ENCODE measurements at places on chromosomes 13 and 19.

DNA sequence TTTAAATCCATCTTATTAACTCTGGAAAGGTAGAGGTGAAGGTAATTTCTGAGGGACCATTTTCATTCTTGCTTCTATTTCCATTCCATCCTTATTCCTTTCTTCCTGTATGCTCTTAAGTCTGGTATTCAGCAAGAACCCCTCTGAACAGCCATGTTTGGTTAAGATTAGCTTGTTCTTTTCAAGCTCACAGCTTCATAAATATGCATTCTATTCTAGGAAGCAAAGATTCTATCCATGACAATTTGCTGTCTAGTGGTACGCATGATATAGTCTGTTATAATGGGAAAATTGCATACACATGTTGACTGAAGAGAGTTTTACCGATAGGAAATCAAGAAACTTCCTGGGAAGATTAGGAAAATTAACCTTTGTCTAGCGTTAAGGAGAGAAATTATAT lies 218.7 kb downstream of the HS6ST3 start:
- no peak for DNase-seq

- DNase-seq, result no peak
Observed at GRCh38 chr13:22647156-22647850, 533.5 kb upstream of the SGCG start.

DNA sequence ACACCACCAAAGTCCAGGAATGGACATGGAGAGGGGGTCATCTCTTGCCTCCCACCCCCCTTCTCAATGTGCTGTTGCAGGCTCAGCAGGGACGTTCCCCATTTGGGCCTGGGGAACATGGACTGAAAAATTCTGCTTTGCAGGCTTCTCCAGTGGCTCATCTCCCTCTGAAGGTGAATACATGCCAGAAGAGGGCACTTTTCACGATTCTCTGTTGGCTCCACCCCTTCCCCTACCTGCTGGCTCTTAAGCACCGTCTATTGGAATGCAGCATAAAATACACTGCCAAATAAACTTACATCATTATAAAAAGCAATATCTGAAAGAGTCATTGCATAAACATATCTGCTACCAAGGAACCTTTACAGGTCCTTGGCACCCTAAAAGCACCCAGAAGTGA lies 35.7 kb downstream of the NHLRC3 start:
- DNase-seq, result no peak

DNA sequence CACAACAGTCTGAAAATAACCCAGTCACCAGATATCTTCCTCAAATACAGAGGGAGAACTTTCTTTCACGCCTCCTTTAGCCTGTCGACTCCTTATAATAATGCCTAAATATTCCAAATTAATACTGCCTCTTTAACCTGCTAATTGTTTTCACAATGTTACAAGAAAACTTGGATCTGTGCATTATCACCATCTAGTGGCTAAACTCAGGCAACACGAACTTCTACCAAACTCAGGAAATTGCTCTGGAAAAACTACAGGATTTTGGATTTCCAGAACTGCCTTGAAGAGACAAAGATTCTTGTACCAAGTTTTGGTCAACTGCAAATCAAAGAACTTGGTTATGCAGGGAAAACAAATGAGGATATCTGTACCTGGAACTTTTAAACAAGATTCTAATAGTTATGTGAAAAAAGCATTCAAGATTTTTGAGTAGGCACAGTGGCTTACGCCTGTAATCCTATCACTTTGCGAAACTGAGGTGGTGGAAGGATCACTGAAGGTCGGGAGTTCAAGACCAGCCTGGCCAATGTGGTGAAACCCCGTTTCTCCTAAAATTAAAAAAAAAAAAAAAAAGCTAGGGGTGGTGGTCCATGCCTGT lies 10.8 kb downstream of the CLN5 start:
- DNase-seq, result no peak

DNA sequence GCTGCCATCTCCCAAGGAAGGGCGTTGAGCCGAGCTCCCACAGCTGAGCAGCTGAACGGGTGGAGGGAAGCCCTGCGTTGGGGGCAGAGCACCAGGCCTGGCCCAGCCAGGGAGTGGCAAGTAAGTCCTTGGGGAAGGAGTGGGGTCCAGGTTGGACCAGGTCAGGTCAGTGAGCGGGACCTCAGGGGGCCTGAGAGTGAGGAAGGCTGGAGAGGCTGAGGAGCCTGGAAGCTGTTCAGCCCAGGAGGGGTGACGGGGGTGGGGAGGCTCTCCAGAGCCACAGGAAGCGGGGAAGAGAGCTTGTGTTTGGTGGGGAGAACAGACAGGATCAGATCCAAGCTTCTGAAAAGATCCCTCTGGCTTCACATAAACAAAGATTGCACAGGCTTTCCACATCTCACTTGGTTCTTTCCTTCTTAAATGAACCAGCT lies 55.4 kb upstream of the ATP12A start:
- DNase-seq, result no peak

DNA sequence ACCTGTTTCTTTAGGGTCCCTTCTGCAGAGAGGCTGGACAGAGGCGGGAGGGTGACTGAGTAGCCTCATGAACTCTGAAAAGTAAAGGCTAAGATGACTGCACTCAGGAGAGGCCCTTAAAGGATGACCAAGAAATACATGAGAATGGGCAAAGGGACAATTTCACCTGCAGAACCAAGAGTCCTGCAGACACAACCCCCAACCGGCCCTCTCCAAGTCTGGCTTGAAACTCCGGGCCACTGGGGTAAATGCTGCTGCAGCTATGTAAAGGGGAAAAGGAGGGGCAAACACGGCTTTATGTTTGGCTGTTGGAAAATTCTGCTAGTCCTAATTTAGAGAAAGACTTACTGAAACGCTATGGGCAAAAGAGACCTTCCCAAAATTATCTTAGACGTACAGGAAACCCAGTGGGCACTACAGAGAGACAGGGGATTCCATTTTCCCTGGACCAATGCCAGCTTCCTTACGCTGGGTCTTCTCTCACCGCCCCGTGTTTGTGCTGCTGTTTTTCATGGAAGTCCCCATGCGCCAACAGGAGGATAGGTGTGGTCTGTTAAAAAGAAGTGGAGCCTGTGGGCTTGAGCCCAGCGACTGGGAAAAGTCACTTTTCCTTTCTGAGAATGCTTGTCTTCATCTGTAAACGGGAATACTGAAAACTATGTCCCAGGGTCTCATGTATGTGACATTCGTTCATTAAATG lies 10.6 kb downstream of the COL4A2 start:
- no peak for DNase-seq

Measured in substantia nigra (tissue), 51 donors.